Myocyte (in vitro differentiated cells): ENCODE measurements at places on chromosomes 4 and X. TPM values are rescaled to one million over a fixed set of nuclear protein-coding genes. Genes with fewer than 3 reads are reported as not detected.

The CT45A3 gene
- not detected in 2 replicates for total RNA-seq

The STAP1 gene
- total RNA-seq: not detected in 2 replicates

The NAA11 gene
- total RNA-seq: not detected in 2 replicates

The KLB gene
- not detected in 2 replicates for total RNA-seq

The PRRG3 gene
- total RNA-seq: not detected in 2 replicates

The MMRN1 gene
- not detected in 2 replicates for total RNA-seq

The GPRASP1 gene
- 1.3 and 1.8 TPM in 2 replicates for total RNA-seq

The UGT2B11 gene
- not detected in 2 replicates for total RNA-seq

DNA sequence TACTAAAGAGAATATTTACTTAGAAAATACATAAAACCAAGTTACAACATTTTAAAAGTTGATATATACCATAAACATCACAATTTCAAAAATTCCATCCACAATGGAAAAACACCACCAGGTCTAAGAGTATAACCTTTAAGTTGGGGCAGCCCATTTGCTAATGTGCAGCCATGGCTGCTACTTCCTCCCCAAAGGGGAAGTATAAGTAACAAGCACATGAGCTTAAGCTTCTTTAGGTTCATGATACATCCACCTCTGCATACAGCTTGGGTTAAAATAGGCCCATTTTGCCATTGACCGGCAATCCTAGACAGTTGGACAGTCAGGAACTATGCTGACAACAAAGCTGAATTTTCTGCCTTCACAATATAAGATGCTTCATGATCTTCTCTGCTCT lies 16.6 kb upstream of the GASK1B start:
- DNase-seq: no peak

DNA sequence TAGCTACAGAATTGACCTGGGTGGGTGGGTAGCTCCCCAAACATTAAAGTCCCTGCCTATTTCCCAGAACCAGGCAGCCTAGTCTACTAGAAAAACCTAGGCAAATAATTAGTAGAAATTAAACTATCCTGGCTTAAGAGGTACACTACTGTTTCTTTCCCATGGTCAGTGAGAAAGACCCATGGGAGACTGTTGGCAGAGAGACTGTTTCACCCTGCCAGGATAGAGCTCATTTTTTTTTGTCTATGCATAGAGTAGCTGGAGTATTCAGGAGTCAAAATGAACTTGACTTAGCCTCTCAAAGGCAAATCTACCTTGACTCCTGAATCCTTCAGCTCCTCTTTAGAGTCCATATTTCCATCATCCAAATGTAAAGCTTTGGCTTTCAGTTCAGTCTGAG lies 107.0 kb upstream of the AR start:
- DNase-seq: no peak

GRCh38 chr4:105061731-105062130 lies 84.9 kb upstream of the TET2 start:
- no peak for DNase-seq

DNA sequence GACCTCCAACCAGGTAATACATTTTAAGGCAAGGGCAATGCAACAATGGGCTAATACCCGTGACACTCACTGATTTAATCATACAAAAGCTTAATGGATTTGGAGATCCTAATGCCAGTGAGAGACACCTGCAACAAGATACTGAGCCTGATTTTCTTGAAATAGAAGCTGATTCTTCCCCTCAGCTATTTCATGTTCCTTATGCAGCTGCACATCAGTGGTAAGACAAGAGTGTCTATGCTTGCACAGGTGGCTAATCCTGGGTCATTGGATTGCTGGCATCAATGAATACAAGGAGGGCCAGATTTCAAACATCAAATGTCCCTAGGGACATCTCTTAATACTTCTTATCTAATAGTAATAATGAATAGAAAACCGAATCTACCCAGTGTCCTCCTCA lies 139.7 kb downstream of the PPARGC1A start:
- peak; percentile 73 for DNase-seq

DNA sequence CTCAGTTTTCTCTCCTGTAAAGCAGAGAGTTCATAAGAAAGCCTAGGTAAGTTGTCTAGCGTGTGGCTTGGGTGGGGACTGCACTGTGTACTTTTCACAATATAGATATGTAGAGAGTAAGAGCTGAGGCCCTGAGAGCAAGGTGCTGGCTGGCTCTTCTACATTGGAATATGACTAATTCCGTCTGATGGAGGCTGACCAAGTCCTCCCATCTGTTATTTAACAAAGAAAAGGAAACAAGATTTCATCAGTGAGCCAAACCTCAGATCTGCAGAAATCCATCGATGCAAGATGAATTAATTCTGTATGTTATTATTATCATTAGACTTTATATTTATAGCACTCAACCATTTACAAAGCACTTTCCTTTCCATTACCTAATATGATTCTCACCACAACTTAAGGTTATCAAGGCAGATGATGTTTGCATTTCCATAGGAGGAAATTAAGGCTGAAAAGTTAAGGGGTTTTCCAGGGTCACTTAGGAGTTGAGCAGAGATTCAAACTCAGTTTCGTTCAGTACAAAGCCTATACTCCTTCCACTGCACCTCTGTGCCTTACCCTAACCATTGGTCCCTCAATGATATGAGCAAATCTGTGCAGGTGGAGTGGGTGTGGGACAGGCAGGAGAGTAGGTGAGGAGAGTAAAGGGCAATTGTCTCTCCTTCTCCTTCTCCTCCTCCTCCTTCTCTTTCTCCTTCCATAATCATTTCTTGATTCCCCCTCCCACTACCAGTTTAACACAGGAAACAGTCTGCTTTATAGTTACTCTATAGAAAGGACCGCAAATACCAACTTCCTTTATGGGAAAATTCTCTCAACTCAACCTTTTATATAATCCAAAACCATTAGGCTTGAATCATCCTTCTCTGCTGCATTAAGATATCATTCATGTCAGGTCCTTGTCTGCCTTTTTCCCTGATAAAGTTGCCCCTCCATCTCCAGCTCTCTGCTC lies 27.6 kb upstream of the SRD5A3 start:
- no peak for DNase-seq

DNA sequence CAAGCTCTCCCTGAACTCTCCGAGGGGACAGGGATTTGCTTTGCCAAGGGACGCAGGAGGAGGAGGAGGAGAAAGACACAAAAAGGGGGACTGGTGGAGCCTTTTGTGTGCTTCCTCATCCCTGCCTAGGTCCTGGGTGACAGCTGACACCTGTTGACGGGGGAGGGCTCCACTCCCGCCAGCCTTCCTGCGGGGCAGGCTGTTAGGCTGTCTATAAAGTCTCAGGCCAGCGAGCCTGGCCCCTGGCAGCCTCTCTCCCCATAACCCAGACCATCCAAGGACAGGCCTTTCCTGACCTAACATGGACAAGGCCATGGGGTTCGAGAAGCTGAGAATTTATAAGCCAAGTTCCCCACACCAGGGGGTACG lies 832 bp upstream of the EVC2 start:
- DNase-seq: peak; percentile 87

GRCh38 chr4:56909086-56909894 lies 1.6 kb downstream of the REST start:
- peak; percentile 59 for DNase-seq

- no peak for DNase-seq
Measured at GRCh38 chr4:41197996-41198395, 16.3 kb downstream of the APBB2 start.

DNA sequence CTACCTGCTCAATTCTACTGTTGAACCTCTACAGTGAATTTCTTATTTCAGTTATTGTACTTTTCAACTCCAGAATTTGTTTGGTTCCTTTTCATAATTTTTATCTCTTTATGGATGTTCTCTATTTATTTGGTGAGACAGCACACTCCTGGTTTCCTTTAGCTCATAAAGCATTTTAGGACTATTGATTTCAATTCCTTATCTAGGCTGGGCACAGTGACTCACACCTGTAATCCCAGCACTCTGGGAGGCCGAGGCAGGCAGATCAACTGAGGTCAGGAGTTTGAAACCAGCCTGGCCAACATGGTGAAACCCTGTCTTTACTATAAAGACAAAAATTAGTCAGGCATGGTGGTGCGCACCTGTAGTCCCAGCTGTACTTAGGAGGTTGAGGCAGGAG lies 57.7 kb downstream of the THOC2 start:
- DNase-seq: no peak

GRCh38 chr4:102533904-102534303 lies 32.7 kb downstream of the NFKB1 start:
- no peak for DNase-seq

GRCh38 chrX:138986866-138987265 lies 275.3 kb upstream of the FGF13 start:
- DNase-seq: no peak

DNA sequence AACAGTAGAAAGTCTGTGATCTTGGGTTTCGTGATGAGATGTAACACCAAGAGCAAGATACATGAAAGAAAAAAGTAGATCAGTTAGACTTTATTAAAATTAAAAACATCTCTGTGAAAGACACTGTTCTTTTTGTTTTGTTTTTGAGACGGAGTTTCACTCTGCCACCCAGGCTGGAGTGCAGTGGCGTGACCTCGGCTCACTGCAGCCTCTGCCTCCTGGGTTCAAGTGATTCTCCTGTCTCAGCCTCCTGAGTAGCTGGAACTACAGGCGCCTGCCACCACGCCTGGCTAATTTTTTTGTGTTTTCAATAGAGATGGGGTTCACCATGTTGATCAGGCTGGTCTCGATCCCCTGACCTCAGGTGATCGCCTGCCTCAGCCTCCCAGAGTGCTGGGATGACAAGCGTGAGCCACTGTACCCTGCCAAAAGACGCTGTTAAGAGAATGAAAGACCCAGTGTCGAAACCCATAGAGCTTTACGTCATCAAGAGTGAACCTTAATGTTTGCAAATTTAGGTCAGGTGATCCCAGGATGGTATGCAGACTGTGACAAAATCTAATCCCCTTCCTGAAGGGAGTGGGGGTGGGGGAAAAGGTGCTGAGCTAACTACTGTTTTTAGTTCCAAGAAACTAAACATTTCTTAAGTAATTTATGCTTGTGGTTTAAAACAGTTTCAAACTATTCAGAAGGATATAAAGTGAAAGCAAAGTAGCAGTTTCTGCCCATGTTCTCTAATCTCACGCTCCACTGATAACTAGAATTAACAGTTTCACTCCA lies 8.0 kb downstream of the OFD1 start:
- DNase-seq: no peak

DNA sequence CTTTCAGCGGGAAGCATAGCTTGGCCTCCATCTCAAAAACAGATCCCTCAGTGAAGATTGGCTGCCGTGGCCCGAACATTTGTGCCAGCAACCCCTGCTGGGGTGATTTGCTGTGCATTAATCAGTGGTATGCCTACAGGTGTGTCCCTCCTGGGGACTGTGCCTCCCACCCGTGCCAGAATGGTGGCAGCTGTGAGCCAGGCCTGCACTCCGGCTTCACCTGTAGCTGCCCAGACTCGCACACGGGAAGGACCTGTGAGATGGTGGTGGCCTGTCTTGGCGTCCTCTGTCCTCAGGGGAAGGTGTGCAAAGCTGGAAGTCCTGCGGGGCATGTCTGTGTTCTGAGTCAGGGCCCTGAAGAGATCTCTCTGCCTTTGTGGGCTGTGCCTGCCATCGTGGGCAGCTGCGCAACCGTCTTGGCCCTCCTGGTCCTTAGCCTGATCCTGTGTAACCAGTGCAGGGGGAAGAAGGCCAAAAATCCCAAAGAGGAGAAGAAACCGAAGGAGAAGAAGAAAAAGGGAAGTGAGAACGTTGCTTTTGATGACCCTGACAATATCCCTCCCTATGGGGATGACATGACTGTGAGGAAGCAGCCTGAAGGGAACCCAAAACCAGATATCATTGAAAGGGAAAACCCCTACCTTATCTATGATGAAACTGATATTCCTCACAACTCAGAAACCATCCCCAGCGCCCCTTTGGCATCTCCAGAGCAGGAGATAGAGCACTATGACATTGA lies 175.4 kb downstream of the FAT4 start:
- DNase-seq: no peak

DNA sequence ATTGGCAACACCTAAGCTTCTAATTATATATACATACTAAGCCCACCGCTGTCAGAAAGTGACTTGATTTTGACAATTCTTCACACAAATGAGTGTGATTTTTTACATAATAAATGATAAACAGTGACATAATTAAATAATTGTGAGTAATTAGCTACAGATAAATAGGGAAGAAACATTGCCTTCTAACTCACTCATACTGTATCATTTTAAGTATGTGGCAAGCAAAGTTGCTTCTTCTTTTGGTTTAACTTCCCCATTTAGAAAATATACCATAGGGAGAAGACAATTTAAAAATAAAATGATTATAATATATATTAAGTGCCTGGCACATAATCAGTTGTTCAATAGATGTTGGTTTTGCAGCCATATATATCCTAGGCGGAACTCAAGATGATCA lies 644.2 kb downstream of the FSTL5 start:
- no peak for DNase-seq

GRCh38 chr4:27398631-27399310 lies 538.1 kb downstream of the STIM2 start:
- no peak for DNase-seq
